ENCODE measurements at places on chromosomes 1 and 21.

DNA sequence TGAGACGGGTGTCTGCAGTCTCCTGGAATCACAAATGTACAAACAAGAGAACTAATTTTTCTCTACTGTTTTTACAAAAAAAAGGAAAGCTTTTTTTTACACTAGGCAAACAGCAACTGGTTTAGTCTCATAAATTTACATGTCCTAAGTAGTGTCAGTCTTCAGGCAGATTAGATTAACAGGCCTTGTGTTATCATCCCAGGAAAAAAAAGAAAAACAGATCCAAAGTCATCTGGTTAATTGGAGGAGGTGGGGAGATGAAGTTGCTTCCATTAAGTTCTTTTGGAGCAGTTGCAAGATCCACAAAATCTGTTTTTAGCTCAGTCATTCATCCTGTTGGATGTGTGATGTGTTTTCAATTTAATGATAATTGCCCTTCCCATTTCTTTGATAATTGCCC lies 363.5 kb upstream of the ADGRL2 start:
- no peak for DNase-seq

GRCh38 chr1:196910215-196910614 lies 22.4 kb downstream of the CFHR4 start:
- no peak for DNase-seq

DNA sequence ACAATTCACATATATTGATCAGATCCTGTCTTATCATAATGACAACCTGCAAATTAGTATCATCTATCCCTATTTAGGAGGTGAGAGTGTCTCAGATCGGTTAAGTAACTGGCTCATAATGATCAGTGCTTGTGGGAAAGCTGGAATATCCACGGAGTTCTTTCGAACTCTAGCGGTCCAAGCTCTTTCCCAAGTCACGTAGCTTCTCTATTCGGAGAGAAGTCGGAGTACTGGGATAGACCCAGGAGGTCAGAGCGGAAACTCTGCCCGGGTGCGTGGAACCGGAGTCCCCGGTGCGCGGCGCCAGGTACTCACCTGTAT lies 339 bp downstream of the PTGS2 start:
- no peak for DNase-seq

- DNase-seq, result no peak
These were observed 43.1 kb downstream of the PTGFRN start for GRCh38 chr1:116952738-116953275.

DNA sequence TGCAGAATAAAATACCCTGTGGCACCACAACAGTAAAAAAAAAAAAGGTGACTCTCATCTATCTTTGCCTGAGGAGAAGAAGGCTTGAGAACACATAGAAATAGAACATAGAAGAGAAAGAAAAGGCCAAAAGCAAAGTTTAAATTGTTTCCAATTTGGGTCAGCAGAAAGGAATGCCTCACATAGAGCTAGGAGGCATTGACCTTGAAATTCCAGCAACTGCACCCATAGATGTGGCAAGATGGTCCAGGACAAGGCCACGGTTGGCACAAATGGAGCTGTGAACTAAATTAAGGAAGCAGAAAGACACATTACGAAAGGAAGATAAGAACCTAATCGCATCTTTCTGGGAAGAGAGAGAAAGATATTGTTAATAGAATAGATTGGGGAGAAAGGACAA lies 588.3 kb downstream of the LMO4 start:
- DNase-seq, result no peak

GRCh38 chr1:83581747-83582146 lies 417.2 kb downstream of the TTLL7 start:
- DNase-seq, result no peak

- DNase-seq, result no peak
These were observed 27.7 kb downstream of the DNAJC11 start for GRCh38 chr1:6673816-6674398.

GRCh38 chr1:184143449-184143848 lies 91.9 kb downstream of the TSEN15 start:
- DNase-seq, result no peak

GRCh38 chr1:78447086-78447485 lies 43.7 kb upstream of the PTGFR start:
- no peak for DNase-seq

GRCh38 chr1:21129407-21129806 lies 47.3 kb downstream of the EIF4G3 start:
- DNase-seq, result no peak

- DNase-seq, result peak; percentile 56
These were observed 66.1 kb downstream of the TENT5C start for GRCh38 chr1:117671781-117672501.

- DNase-seq, result no peak
These were observed 60.8 kb downstream of the FASLG start for GRCh38 chr1:172719694-172720138.

GRCh38 chr1:228340686-228341449 lies 65.8 kb downstream of the TRIM11 start:
- peak; percentile 66 for DNase-seq

- no peak for DNase-seq
These were observed 254.8 kb downstream of the ZNF648 start for GRCh38 chr1:181806746-181807145.

Measured in CMK (cell line).